ENCODE measurements at places on chromosomes 16 and 17. TPM values are rescaled to one million over a fixed set of nuclear protein-coding genes. Genes with fewer than 3 reads are reported as not detected.

KRT27 gene
- not detected for total RNA-seq

HOXB4 gene
- 3.0 TPM for total RNA-seq

SCNN1B gene
- not detected for total RNA-seq

CDRT4 gene
- 1.7 TPM for total RNA-seq

CDK12 gene
- total RNA-seq, result 22.2 TPM

CIITA gene
- 0.07 TPM for total RNA-seq

TLCD3B gene
- 0.13 TPM for total RNA-seq

KRT32 gene
- not detected for total RNA-seq

Data from pulmonary artery endothelial cell (primary cell).